SK-MEL-5 (cell line): ENCODE measurements at places on chromosomes 7 and 10.

GRCh38 chr7:158606671-158607424, 19.2 kb upstream of the PTPRN2 start:
- DNase-seq: no peak

DNA sequence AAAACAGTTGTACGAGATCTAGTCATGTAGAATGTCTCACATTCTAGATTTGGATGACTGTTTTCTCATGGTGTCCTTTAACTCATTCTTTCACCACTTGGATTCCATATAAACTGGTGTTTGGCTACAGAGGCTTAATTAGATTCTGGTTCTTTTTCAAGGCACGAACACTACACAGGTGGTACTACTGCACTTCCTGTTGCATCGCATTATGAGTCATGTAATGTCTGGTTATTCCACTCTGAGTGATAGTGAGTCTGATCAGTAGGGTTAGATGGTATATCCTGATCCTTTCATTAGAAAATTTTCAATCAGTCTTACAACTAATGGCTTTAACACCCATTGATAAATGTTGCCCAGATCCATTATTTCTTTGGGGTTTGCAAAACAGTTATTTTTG, 11.2 kb upstream of the AKAP9 start:
- no peak for DNase-seq

DNA sequence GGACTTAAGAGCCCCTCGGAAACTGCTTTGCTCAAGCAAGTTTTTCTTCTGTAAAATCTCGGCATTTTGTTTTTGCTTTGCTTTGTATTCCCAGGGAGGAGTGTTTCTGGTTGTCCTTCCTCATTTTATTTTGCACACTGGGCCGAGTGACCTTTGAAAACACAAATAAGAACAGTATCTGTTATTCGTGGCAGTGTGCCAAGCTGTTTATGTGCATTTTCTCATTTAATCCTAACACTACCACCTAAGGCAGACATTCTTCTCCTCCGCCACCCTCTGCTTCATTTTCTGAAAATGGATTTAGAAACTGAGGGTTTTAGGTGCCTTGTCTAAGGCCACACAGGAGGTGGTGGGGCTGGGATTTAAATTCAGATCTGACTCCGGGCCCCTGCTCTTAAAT, 218.5 kb downstream of the TCF7L2 start:
- DNase-seq: no peak

DNA sequence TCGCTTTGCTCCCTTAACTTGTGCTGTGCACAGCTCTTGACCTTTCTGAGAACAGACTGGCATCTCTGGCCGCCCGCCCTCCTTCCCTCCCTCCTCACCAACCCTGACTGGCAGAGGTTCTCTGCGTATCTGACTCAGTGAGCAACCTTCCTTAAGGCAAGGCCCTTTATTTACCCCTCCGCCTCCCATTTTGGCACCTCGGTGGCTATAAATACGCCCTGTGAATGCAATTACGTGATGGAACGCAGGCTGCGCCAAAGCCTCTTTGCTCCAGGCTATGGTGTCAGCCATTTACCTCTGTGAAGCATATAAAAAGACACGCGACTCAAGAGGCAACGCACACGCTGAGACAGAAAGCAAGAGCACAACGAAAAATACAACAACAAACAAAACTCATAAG, 764.3 kb downstream of the SUGCT start:
- peak; percentile 81 for DNase-seq

- no peak for DNase-seq
Measured at GRCh38 chr7:38855867-38856266, 53.1 kb downstream of the VPS41 start.

- no peak for DNase-seq
Measured at GRCh38 chr7:91883676-91884362, 3.3 kb upstream of the MTERF1 start.
